GM23248 (cell line): ENCODE measurements at places on chromosomes 11 and 22. TPM values are rescaled to one million over a fixed set of nuclear protein-coding genes. Genes with fewer than 3 reads are reported as not detected.

UBQLNL gene
- 0.20 TPM in 1 of 2 replicates, not detected in the other for polyA plus RNA-seq

DNA sequence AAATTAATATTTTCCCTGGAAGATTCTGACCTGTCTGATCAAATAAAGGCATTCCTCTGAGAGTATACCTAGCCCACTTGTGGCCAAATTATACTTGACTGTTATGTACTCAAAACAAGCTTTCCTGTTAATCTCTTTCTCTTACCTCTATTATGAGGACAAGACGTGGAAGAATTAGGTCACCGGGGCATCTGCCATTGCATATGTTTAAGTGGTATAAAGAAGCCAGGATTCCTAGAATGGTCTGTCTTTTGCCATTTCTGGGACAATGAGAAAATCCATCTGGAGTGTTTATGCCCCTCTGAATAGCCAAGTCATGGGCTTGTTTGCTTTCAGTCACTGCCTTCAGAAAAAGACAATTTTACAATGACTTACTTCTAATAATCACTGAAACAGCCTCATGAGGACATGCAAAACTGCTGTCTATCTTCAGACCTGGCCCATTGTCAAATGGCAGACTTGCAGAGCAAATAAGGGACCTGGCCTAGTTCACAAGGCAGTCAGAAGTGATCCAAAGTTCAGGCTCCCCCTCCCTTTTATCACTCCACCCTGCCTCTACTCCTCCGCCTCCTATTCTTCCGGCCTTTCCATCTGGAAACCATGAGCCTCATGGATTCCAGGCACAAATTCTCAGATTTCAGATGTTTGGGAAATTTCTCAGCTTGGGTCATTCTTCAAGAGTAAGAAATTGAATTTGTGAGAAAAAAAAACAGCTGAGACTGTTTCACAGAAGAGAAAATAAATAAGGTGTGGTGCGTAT lies 128.1 kb upstream of the LDLRAD3 start:
- peak; percentile 23 for DNase-seq

CCDC73 gene
- not detected in 2 replicates for polyA plus RNA-seq

MTFP1 gene
- polyA plus RNA-seq: 8.1 and 8.5 TPM in 2 replicates

- DNase-seq: no peak
These were observed 627.9 kb upstream of the KIRREL3 start for GRCh38 chr11:127628458-127628785.

ZBED4 gene
- polyA plus RNA-seq: 5.0 and 6.3 TPM in 2 replicates

IL17RA gene
- 13.9 and 15.2 TPM in 2 replicates for polyA plus RNA-seq

DNA sequence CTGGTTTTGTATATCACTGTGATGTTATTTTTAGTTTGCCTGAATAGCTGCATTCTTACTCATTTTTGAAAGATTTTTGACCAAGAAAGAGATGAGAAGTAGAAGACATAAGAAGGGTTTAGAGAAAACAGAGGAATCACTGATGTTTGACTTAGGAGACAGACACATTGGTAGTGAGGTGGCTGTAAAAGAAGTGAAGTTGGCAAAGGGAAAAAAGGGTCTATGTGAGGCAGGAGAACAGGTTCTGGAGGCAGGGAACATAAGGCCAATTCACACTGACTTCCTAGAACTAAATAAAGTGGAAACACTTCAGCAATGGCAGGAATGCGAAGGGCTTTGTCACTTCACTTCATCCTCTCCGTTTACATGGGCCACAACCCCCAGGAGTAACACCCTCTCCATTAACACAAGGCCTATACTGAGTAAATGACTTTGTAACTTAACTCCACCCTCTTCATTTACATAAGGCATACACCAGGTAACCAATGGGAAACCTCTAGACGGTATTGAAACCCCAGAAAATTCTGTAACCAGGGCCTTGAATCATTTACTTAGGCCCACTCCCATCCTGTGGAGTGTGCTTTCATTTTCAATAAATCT lies 36.5 kb downstream of the CTSC start:
- DNase-seq: no peak

- DNase-seq: no peak
These were observed 24.5 kb downstream of the MICAL3 start for GRCh38 chr22:17999851-18000250.

- no peak for DNase-seq
These were observed 16.9 kb upstream of the TMEM135 start for GRCh38 chr11:87020764-87021365.

- peak; percentile 99 for DNase-seq
These were observed at the start of gene SCO2 for GRCh38 chr22:50525104-50525857. TSS of gene SCO2 (minus strand) at chr22:50525598. CDS start at chr22:50524411, 1,187 bp downstream.

DNA sequence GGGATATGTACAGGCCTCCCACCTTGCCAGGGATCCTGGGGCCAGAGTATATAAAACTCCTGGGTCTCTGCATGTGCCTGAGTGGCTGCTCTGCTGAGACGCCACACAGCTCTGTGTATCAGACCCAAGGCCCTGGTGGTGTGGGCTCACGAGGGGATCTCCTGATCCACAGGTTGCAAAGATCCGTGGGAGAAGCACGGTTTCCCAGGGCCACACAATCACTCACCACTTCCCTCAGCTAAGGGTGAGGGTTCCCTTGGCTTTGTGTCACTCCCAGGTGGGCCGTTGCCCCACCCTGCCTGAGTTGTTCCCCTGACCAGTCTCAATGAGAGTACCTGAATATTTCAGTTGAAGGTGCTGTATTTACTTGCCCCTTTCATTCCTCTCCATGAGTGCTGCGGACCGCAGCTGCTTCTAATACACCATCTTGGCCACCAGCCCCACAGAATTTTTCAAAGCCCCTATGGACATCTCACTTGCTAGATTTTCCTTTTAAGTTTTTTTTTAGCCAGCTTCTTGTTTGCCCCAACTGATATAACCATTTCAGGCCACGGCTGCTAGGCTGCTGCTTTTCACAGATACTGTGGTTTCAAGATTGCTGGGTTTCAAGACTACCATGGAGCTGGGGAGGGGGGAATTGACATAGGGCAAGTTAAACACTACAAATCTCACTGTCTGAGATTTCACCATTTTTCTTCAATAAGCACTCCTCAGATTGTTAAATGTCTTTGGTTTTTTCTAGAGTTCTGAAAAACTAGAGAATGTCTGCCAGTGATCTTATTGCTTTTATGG lies 13.7 kb upstream of the DEPDC7 start:
- DNase-seq: no peak

DNA sequence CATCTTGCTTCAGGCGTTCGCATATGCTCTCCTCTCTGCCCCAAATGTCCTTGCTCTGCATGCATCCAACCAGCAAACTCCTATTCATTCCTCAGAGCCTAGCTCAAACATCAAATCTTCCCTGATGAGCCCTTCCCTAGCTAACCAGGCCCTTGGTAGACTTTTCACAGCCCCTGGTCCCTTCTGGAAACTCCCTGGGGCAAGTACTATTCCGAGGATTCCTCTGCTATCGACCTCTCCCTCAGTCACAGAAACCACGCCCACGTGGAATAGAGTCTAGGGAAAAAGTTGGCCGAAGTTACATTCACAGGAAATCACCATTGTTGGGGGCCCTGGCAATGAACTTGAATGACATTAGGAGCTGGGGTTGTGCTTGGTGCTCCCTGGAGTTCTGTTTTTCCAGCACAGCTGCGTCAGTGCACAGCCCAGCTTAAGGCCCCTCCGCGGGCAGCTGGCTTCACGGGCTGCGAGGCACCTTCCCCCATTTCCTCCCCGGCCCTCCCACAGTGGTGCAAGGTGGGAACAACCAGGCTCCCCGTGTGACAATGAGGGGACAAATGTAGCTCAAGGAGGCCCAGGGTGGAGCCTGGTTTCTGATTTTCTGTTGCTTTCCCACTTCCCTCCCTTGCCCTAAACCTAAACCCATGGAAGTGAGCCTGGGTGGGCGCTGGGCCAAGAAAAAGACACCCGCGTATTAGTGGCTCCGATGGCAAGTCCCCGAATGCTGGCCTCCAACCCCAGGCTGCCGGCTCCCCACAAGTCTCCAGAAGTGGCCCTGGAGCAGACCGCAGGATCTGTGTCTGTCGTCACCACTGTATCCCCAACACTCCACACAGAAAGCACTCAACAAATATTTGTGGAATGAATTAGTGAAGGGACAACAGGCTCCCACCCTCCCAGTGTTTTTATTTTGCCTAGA lies 4.3 kb upstream of the ATP5MGL start:
- DNase-seq: peak; percentile 73

- DNase-seq: no peak
These were observed 7.9 kb upstream of the GAB2 start for GRCh38 chr11:78425399-78426070.

DNA sequence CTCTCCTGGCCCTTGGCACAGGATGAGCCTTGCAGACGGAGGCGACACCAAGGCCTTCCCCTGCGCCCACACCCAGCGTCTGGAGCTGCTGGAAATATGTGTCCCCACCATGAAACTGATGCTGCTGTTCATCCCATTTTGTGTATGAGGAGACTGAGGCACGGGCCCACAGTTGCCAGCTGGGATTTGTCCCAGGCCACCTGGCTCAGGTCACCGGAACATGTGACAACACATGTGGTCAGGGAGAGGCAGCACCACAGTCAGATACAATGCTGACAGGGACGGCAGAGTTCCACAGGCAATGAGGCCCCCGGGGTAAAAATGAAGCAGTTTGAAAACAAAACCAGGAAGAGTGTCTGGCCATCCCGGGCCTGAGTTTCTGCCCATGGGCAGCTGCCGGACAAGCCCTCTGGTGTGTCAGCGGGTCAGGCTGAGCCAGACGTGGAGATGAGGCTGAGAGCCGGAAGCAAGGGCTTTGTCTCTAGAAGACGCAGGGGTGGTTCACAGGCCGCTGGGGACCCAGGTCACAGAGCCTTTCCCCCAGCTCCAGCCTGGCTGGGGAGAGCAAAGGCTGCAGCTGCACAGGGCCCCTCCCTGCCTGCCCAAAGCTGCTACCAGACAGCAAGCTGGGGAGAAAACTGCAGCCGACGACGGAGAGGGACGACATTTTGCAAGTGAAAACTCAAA lies 80.7 kb downstream of the CDKN1C start:
- no peak for DNase-seq

- no peak for DNase-seq
These were observed 235.8 kb downstream of the SWAP70 start for GRCh38 chr11:9899676-9900075.

- no peak for DNase-seq
These were observed 7.5 kb upstream of the SLC15A3 start for GRCh38 chr11:60959431-60959830.

DNA sequence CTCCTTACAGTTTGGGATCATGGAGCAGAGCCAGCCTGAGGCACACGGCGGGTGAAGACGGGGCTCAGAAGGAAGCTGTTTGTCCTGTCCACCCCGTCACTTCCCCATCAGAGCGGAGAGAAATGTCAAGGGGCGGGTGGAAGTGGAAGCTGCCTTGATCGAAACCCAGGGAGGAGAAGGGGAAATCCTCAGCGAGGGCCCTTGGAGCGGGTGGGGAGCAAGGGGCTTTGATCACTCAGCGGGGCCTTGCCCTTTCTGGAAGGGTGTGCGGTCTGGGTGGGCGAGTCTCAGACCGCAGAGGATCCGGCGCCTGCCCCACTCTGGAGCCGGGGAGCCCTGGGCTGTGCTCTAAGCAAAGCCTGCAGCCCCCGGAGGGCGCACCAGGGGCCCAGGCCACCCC lies 320.4 kb downstream of the NTM start:
- no peak for DNase-seq

- no peak for DNase-seq
These were observed 4.6 kb upstream of the ACER3 start for GRCh38 chr11:76856106-76856505.

- DNase-seq: peak; percentile 44
These were observed at the start of gene FAM181B for GRCh38 chr11:82733444-82734119. TSS of gene FAM181B (minus strand) at chr11:82733864. CDS start at chr11:82733729, 135 bp downstream.

EMSY gene
- 9.6 and 10.9 TPM in 2 replicates for polyA plus RNA-seq

ZNF195 gene
- 11.2 and 11.6 TPM in 2 replicates for polyA plus RNA-seq
